ENCODE measurements at places on chromosomes 2 and 18. TPM values are rescaled to one million over a fixed set of nuclear protein-coding genes. Genes with fewer than 3 reads are reported as not detected.

DNA sequence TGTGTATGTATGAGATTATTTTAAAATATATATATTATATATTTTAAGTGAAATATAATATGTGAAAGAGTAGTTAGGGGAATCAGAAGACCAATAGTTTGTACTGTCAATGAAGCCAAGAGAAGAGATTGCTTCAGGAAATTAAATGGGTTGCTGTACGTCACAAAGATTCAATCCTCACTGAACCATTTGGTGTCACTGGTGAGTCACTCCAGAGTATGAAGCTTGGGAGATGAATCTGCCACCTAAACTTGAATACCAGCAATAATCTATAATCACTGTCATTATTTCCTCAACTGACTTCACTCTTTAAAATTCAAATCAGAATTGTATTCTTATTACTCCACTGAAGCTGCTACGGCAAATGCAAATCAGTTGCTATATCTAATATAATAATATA lies 41.9 kb upstream of the SCN9A start:
- peak; percentile 55 for DNase-seq

GRCh38 chr2:147829106-147829505 lies 15.7 kb upstream of the ACVR2A start:
- peak; percentile 81 for DNase-seq

DNA sequence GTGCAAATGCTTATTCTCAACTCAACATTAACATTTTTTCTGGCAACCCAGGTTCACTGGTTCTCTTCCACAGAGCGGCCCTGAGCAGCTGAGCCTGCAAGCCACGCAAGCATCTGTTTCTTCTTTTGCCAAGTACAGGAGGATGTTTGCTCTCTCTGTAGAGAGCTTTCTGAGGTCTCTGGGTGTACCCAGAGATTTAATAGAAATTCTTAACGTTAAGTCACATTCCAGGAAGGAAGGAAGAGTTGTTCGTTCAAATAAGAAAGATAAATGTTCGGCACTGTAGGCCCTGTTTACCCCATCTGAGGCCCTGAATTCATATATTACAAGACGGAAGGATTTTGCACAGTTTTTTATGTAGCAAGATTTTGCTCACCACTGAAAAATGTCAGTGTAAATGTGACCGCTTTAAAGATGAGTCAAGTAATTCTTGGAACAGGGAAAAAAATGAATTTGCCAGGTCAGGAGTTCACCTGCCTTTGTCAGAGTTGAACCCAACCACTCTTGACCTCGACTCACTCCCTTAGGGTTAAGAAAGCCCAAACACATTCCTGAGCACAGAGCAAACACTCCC lies 30.1 kb downstream of the KCTD18 start:
- no peak for DNase-seq

DNA sequence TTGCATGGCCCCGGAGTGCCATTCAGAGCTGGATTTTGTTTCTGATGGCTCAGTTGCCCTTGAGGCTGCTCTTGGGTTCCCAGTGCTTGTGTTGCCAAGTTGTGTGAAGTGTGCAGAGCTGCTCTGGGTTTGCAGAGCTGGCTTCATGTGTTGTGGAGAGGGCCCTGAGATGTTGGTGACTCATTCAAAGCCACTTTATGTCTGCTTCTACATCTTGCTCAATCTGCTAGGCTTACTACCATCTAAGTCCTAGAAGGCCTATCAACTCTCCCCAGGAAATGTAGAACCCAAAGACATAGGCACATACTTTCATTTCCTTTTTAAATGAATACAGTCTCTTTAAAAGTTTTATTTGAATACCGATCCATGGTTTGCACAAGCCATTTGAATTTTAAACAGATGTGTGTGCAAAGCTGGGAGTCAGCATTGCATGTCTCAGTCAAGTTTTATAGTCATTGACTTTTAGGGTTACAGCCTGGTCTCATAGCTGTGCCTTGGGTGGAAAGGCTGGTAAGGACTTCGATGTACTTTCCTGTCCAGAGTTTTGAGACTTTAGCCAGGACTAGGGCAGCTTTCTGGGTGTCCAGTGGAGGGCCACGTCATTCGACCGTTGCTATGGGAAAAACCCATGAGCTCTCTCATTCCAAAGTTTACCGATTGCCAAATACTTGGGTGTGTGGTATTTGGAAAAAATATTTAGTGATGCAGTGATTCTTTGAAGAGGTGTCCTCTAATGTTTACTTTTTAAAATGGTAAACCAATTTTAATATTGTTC lies 105.0 kb downstream of the LTBP1 start:
- DNase-seq, result peak; percentile 81

DNA sequence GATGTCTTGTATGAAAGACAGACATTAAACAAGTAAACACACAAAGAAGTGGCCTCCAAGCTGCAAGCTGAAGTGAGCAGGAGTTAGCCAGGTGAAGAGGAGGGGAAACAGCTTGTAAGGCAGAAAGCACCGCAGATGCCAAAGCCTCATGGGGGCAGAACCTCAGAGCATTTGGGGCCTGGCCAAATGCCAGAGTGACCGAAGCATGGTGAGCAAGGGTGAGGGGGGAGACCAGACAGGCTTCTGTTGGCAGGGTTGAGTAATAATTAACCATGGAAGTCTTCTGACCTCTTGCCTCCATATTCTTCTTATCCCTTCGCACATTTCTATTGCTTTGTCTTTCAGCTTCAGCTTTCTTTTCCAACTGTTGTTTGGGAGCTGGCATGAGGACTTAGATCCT lies 5.6 kb downstream of the QPCT start:
- DNase-seq, result peak; percentile 64

GPR75 gene
- 1.1 TPM for total RNA-seq

- peak; percentile 17 for DNase-seq
These were observed 82.5 kb downstream of the OSBPL1A start for GRCh38 chr18:24315170-24315569.

All from RPMI7951 (cell line).